ENCODE measurements at places on chromosomes 7 and 10.

DNA sequence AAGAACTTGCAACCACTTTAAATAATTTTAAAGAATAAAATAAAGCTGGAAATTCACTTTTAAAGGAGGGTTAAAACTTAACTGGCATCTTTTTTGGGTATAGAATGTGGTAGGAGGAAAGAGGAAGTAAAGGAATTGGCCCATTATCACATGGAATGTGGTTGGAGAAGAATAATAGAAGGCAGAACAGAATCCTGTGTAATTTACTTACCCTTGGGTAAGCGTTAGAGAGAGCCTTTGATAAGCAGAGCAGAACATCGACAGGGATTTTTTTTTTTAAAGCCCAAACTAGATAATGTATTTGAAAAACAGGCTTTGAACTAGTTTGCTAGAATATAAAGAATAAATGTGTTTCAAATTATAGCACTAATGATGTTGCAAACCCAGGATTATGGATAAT, 199.8 kb upstream of the KIAA1217 start:
- DNase-seq: no peak

- DNase-seq: no peak
Observed at GRCh38 chr10:79188154-79188965, 119.6 kb downstream of the ZMIZ1 start.

GRCh38 chr10:117159390-117159789, 21.3 kb upstream of the VAX1 start:
- no peak for DNase-seq

GRCh38 chr7:29375641-29376562, 181.3 kb downstream of the CHN2 start:
- DNase-seq: peak; percentile 8

GRCh38 chr7:54839575-54840213, 80.7 kb upstream of the SEC61G start:
- peak; percentile 50 for DNase-seq

- DNase-seq: peak; percentile 44
Observed at GRCh38 chr10:127492607-127493250, 56.4 kb upstream of the NPS start.

DNA sequence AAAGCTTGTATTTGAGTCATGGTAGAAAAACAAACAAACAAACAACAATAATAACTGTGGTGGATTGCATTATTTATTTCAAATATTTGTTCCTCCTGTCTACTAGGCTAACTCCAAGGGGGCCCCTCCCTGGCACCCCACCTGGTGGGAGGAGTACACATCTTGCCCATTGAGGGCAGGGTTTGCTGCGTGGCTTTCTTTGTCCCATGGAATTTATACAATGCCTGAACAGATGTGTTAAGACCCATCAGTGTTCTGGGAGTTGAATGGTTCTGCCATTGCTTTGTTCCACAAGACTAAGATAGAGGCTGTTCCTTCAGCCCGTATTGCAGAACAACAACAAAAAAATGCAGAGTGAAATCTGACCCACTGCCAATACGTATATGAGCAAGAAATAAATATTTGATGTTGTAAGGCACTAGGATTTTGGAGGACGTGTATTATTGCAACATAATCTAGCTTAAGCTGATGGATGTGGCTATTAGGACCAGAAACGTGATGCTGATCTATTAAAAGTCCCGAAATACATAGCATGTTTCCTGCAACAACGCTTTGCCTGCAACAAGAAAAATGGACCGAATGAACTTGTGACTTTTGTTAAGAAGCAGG, 119.1 kb upstream of the JCAD start:
- no peak for DNase-seq

GRCh38 chr10:63456437-63457210, 9.2 kb downstream of the JMJD1C start:
- no peak for DNase-seq

DNA sequence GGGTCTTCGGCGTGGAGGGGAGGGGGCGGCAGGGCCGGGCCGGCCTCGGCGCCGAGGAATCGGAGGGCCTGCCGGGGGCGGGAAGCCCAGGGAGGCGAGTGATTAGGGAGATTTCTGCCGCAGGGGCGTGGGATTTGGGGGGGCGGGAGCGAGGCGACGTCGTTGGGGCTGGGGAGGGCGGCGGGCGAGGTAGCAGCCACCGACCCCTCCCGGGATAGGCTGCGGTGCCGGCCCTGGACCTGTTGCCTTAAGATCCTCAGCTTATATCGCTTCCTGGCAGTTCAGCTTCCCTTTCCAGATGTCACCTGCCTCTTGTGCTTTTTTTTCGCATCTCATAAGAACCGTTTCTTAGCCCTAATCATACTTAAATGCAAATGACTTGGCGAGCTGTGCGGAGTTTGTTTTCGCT, 655 bp downstream of the LMTK2 start:
- no peak for DNase-seq

GRCh38 chr10:28705472-28705871, 28.2 kb downstream of the BAMBI start:
- no peak for DNase-seq

- no peak for DNase-seq
Observed at GRCh38 chr7:44967571-44968446, 11.0 kb downstream of the MYO1G start.

DNA sequence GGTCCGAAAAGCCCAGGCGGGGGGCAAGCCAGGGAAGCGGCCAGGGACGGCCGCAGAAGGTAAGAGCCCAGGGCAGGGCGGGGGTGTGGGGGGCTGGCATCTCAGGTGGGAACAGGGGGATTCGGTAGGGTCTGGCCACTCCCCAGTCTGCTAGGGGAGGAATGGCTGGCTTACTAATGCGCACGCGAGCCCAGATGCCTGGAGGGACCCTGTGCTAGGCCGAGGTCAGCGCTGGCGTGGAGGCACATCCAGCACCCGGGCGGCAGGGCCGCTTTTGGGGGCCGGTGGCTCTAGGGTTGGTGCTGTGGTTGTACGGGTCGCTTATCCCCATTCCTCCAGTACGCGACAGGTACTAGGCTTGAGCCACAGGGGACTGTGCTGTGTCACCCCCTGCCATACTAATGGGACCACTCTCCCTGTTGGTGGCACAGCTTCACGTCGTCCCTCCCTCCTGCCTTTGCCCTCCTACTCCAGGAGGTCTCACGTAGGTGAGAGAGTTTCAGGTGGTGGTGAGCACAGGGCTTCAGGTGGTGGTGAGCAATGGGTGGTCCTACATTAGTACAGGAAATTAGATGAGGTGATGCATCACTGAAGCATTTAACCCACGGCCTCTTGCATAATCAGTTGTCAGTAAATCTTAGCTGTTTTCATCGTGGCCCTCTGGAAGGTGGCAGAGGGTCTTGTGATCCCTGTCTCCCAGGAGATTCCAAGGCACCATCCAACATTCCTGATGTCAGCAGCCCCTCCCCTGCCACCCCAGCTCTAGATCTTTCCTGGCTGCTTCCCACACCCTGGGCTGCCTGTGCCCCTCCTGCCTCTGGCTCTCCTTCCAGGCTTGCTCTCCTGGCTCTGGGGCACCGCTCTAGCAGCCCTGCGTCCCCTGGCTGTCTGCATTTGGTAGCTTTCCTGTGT, 971 bp downstream of the AEBP1 start:
- no peak for DNase-seq

DNA sequence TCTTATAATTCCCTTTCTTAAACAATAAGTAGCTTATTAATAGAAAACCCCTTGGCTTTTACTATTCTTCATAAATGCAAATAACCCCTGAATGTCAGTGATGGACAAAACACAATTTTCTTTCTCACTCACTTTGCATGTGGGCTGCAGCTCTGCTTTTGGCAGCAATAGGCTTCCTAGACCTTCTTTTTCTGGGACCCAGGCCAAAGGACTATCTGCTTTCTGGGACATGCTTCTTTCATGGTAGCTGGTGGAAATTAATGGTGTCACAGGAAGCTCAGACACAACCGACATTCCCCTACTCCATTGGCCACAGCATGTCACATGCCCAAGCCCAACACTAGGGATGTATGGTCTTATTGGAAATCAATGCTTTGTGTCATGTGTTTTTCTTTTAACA, 134.3 kb upstream of the MDFIC start:
- DNase-seq: no peak

DNA sequence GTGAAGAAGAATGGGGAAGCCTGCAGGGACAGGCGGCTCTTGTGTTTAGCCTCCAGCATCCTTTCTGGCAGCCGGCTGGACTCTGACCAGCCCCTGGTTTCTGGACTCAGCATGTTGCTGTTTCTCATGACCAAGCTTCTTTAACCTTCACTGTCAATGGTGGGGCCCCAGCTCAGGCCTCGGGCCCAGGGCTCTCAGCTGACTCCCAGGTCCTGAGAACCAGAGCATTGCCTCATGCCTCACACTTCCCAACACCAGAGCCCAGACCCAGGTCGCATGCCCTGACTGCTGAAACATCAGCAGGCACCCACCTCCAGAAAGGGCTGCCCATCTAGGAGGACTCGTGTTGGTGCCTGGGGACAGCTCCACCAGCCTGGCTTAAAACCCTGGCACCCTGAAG, 34.8 kb upstream of the FGFR2 start:
- no peak for DNase-seq

- DNase-seq: peak; percentile 53
Observed at GRCh38 chr10:77983384-77984341, 45.7 kb downstream of the POLR3A start.

- DNase-seq: no peak
Observed at GRCh38 chr10:21080261-21080660, 183.2 kb upstream of the NEBL start.

- no peak for DNase-seq
Observed at GRCh38 chr7:1787681-1788235, 117.7 kb downstream of the ELFN1 start.

GRCh38 chr10:48289501-48290238, 15.2 kb upstream of the FRMPD2 start:
- DNase-seq: peak; percentile 51

GRCh38 chr7:27032839-27033238, 63.0 kb downstream of the HOXA1 start:
- DNase-seq: no peak

GRCh38 chr7:156019776-156020565, 207.7 kb upstream of the SHH start:
- DNase-seq: no peak

DNA sequence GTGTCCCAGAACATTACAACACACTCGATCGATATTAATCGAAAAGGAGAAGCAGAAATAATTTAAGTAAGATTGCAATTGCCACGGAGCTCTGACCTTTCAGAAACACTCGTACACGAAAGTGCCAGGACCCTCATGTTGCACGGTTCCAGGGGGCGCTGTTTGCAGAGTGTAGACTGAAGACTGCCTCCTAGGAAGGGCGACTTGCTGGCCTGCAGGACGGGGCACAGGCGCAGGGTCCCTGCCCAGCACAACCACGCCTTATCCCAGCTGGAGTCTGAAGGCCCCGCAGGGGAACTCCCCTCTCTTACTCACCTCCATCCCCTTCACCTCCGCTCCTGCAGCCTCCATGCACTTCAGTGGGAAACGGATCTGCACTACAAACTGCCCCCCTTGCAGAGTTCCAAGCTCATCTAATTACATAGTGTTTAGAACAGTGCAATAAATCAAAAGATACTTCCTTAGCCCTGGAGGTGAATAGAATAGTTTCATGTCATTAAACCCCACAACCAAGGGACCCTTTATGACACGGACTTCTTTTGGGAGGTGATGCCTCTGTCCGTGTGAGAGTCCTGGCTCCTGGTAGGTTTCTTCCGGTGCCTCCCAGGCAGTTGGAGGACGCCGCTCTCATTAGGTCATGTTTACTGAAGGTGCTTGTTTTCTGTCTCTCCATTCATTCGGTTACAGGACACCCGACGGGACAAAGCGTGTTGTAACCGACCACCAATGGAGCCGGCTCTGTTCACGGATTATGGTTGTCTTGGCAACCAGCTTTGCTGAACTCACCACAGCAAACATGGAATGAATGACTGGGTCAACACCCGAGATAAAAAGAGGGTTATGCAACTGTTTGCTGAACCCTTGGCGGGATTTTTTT, 262.2 kb downstream of the BAMBI start:
- no peak for DNase-seq

DNA sequence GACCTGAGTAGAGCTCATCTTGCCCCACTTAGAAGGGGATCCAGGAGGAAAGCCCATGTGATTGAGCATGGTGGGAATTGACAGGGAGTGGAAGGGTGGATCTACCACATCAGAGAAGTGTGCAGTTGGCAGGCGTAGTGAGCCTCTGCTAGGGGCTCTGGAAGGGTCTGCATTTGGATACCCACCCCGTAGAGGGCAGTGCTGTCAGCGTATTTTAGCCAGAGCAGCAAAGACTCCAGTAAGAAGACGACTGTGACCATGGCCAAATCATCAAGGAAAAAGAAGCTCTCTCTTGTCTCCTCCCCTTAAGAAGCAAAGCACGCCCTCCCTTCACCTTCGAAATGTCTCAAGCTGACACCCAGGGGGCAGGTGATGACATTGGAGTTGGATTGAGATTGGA, 68.8 kb upstream of the INHBA start:
- no peak for DNase-seq

DNA sequence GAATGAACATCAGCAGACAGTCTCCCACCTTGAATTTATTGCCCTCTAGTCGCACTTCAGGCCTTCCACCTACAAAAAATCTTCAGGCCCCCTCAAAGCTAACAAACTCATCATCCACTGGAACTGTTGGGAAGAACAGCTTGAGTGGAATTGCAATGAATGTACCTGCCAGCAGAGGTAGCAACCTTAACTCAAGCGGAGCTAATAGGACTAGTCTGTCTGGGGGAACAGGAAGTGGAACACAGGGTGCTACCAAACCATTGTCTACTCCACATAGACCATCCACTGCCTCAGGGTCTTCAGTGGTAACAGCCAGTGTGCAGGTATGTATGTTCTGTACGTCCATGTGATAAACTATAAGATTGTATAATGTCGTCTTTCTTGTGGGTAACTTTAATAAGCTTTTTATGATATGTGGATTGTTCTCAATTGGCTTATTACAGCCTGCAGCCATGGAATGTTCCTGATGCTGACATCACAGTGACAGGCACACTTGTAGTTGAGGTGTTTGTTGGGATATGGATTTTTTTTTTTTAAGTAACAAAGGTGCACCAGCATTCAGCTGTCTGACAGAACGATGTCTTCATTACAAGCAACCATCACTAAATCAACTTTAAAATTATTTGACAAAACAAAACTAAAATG, 53.3 kb downstream of the UBN2 start:
- DNase-seq: no peak

GRCh38 chr10:3467052-3467951, 294.7 kb upstream of the PITRM1 start:
- DNase-seq: peak; percentile 72

GRCh38 chr10:132135053-132135872, 51.5 kb upstream of the DPYSL4 start:
- no peak for DNase-seq

DNA sequence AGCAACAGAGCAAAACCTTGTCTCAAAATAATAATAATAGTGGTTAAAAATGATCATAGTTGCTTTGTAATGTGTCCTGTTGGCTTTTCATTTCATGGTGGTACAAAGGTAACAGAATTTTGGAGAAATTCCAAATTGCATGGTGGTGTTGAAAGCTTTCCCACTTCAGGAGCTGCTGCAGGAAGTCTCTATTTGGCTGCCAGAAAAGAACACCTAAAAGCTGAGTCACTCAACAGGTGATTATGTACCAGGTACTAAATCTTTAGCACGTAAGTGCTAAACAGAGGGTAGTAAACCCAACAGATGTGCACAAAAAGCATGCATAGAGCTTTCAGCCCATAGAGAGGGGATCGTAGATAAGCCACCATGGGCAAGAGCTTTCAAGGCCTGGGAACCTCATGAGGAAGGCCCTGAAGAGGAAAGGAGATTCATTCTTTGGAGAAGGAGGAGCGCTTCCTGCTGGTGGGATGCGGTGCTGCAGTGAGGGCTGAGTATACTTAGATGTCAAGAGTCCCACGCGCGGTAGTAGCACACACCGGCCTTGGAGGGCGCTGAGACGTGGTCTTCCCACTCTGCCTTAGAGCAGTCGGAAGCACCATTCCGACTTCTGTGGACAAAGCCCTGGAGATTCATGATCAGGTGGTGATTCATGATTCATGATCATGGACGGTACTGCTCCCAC, 118.7 kb downstream of the RALA start:
- no peak for DNase-seq
